ENCODE measurements at places on chromosomes 1 and 21.

- no peak for DNase-seq
Observed at GRCh38 chr1:99659755-99660210, 13.9 kb downstream of the PALMD start.

DNA sequence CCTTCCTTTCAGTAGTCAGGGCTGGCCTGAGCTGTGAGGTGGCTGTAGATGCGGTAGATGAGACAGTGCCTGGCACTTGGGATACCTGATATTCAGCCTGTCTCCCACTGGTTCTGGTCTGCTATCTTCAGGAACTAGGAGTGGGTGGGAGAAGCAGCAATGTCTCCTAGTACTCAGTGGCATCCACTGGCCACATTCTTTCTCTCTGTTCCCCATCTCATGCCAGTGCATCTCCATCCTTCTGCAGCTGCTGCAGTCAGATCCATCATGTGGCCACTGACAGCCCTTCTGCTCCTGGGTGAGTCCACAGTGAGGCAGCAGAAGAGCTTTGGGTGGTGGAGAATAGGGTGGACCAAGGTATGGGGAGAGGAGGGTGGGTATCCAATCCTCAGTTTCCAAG, 1.1 kb downstream of the FCRLB start:
- no peak for DNase-seq

- DNase-seq = no peak
Observed at GRCh38 chr21:35583566-35584216, 476.6 kb downstream of the SETD4 start.

DNA sequence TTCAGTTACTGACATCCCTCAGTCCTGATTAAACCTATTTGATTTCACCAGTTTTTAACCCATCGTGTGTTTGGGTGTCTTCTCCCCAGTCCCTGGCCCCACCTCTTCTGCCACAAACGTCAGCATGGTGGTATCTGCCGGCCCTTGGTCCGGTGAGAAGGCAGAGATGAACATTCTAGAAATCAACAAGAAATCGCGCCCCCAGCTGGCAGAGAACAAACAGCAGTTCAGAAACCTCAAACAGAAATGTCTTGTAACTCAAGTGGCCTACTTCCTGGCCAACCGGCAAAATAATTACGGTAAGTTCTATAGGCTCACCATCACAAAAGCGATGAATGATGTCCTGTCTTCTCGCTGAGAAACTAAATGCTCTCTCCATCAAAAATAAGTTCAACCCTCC, 28.7 kb downstream of the NBPF3 start:
- DNase-seq = no peak

GRCh38 chr1:61254634-61255357, 172.4 kb downstream of the NFIA start:
- no peak for DNase-seq

Data from stimulated activated CD4-positive, alpha-beta T cell treated with anti-CD3 and anti-CD28 coated beads, Interleukin-1b, Interleukin-23, amount 100 ng/mL, for 1 hour (primary cell).